ENCODE measurements at places on chromosomes 12 and 14.

DNA sequence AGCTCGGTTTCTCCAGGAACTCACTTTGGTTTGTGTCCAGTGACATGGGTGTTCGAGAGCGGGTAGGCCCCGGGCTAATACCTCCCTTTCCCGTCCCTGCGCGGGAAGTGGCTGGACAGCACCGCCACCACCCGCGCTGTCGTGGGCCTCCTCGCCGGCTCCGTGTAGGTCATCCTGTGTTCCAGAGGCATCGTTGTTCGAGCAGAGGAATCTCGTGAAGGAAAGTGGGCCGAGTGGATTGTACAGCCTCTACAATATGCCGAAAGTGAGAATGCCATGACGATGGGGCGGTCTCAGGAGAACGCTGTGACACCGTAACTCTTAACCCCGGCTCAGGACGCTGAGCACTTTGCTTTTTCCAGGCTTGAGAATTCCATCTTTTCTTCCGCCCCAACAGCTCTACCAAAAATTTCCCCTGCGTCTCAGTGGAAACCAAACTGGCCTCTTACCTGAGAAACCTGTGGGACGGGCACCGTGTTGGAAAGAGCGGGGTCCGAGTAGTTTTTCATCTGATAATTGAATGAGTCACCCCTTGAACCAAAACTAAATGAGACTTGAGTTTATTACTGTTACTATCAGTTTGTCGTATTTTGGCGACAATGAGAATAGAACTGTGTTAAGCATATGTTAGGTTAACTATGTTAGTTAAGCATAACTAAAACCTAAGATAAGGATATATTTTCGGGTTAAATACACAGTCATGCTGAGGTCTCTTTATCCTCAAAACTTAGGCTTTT, 510 bp downstream of the EIF2S1 start:
- DNase-seq = no peak

DNA sequence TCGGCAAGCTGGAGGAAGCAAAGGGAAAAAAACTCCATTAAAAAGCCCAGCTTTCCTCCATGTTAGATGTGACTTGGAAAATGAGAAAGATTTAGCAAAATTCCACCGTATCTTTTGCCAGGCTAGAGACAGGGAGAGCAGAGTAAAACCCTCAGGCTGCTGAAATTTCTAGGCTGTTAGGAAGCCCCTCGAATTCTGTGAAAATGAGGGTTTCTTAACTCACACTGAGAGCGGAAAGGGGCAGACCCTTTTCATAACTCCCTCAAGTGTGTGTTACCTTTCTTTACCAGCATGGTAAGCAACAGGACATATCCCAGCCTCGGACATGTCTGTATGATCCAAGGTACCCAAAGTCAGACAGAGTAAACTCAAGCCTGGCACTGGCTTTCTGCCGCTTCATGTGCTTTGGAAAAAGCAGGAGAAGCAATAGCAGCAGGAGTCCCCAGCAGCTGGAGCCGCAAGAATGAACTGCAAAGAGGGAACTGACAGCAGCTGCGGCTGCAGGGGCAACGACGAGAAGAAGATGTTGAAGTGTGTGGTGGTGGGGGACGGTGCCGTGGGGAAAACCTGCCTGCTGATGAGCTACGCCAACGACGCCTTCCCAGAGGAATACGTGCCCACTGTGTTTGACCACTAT, at the start of gene RHOJ:
TSS of gene RHOJ (plus strand) at position 37 of the 637 bp plus-strand sequence. CDS start at position 464, 427 bp downstream.
- DNase-seq = no peak

GRCh38 chr14:32584079-32584478, 255.0 kb downstream of the AKAP6 start:
- no peak for DNase-seq

DNA sequence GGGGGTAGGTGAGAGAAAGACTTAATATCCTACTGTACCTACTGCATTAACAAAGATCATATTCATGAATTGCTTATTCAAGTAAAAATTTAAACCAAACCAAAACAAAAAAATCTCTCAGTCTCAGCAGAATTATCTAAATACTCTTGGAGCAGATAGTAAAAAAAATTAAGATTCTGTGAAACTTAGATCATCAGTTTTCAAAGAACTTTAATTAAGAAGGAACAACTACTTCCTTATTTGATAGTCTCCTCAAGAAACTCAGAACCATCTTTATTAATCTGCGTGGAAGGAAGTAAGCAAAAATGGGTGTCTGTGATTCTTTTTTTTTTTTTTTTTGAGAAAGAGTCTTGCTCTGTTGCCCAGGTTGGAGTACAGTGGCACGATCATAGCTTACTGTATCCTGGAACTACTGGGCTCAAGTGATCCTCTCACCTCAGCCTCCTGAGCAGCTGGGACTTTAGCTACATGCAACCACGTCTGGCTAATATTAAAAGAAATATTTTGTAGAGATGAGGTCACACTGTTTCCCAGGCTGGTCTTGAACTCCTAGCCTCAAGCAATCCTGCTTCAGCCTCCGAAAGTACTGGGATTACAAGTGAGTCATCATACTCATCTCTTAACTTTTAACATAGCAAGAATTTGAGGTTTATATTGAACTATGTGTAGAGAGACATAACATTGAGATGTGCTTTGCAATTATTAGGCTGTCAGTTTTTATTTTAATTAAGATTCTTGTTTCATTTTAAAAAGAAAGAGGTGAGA, 37.4 kb downstream of the GAS2L3 start:
- DNase-seq = no peak

DNA sequence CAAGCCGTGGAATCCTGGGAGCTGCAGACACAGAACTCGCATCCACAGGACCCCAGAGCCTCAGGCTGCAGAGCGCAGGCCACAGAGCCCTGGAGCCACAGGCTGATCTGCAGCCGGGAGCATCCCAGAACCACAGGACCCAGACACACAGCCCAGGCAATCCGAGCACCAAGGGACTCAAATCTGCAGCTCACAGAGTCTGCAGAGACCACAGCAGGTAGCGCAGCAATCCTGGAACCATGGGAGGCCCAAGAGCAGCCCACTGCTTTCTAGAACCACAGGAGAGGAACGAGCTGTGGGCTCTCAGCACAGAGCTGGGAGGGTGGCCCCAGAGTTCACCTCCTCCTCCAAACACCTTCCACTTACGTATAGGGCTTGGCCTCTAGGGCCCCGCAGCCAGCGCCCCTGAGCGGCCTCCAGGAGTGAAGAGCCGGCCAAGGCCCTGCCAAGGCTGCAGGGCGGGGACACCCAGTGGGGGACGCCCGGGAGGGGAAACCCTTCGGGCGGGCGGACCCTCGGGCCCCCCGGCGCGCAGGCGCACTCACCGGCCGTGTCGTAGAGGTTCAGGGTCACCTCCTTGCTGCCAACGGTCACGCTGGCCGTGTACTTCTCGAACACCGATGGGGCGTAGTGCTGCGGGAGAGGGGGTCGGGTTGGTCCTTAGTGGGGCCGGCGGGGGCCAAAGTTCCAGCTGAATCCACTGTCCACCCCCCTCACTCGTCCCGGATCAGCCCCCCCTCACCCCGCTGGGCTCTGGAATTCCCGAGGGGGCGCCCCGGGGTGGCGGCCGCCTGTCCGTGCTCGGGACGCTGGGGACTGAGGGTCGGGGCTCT, 665 bp downstream of the RHOF start:
- DNase-seq = no peak

GRCh38 chr14:43894534-43894933, 612.5 kb downstream of the FSCB start:
- no peak for DNase-seq

- no peak for DNase-seq
Measured at GRCh38 chr12:29869946-29870345, 86.2 kb upstream of the TMTC1 start.

GRCh38 chr12:109952873-109953272, 43.3 kb downstream of the GIT2 start:
- no peak for DNase-seq

GRCh38 chr14:73751157-73751691, 37.0 kb upstream of the PNMA1 start:
- DNase-seq = no peak

GRCh38 chr14:67562025-67562775, 29.1 kb downstream of the PLEKHH1 start:
- no peak for DNase-seq

- no peak for DNase-seq
Measured at GRCh38 chr12:116603546-116604177, 44.5 kb downstream of the MAP1LC3B2 start.

- DNase-seq = no peak
Measured at GRCh38 chr12:64407342-64408223, 3.4 kb downstream of the XPOT start.

DNA sequence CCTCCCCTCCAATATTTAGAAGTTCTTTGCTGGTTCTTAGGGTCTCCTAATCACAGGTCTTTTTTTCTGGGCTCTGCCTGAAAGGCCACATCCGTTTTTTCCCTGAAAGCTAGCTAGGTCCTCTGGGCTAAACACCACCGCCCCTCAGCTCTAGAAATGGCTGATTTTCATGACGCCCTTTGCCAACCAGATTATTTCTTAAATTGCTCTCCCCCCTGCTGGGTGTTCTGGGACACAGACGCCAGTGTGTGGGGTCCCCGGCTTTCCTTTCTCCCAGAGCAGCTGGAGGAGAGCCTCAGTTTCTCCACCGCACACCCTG, 45.3 kb upstream of the ATP23 start:
- DNase-seq = no peak

DNA sequence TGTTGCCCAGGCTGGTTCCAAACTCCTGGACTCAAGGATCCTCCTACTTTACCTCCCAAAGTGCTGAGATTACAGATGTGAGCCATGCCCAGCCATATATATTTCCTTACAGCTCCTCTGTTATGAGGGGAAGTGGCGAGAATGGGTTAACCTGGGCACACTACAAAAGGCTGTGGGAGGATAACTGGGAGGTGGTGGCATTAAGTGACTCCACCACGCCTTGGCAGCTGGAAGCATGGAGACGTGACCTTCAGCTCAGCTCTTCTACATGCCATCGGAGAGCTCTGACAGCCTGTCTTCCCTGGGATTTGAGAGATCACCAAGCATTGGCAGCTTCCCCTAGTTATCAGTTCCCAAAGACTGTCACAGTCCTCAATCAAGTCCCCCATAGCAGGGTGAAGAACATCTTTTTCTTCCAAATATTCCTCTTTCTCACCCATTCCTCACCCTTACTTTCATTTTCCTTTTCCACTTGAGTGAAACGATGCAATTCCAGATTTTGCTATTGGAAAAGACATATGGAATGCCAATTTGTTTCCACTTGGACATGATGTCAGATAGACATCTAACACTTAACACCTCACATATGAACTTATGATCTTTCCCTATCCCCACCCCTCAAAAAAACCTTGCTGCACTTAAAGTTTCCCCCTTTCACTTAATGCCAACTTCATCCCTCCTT, 48.5 kb downstream of the PHLDA1 start:
- no peak for DNase-seq

- no peak for DNase-seq
Measured at GRCh38 chr12:81949841-81950308, 190.7 kb upstream of the PPFIA2 start.

Data from stimulated activated CD4-positive, alpha-beta T cell treated with anti-CD3 and anti-CD28 coated beads, Interleukin-12 subunit alpha, Interleukin-12 subunit beta, amount 100 ng/mL, for 48 hours (primary cell).